Naive B cell (primary cell): ENCODE measurements at places on chromosomes 6 and 20.
A peak's percentile ranks its signal among the peaks of the same experiment; 100 is the strongest.

DNA sequence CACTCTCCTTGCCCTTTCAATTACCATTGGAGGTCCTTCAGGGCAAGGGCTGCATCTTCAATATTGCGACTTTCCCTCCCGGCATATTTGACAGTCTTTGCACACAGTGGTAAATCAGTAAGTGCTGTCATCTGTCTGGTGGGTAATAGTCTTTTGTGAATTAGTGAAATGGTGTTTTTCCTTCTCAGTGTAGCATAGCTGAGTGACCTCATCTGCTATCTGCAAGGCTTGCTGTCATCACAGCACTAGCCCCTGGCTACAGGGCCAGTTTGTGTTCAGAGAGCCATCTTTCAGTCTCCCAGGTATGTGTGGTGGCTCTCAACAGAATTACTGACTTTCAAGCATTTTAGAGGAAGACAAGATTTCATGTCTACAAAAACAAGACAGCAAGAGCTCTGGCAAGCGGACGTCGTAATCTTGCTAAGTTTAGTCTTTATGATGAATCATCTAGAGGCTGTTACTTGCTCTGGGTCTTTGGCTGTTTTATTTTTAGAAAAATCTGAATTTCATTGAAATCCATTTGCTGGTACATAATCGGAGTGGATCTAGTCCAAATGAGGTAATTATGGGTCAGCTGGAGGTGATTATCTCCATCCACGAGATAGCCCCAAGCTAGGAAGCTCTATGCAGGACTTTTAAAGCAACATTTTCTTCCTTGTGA, 528.9 kb downstream of the EPM2A start:
- DNase-seq, result no peak

- no peak for DNase-seq
These were observed 15.6 kb downstream of the GABRR2 start for GRCh38 chr6:89299466-89299850.

- no peak for DNase-seq
These were observed 14.4 kb upstream of the TREM2 start for GRCh38 chr6:41177287-41177686.

GRCh38 chr20:32510120-32510600, 75.0 kb downstream of the NOL4L start:
- no peak for DNase-seq

DNA sequence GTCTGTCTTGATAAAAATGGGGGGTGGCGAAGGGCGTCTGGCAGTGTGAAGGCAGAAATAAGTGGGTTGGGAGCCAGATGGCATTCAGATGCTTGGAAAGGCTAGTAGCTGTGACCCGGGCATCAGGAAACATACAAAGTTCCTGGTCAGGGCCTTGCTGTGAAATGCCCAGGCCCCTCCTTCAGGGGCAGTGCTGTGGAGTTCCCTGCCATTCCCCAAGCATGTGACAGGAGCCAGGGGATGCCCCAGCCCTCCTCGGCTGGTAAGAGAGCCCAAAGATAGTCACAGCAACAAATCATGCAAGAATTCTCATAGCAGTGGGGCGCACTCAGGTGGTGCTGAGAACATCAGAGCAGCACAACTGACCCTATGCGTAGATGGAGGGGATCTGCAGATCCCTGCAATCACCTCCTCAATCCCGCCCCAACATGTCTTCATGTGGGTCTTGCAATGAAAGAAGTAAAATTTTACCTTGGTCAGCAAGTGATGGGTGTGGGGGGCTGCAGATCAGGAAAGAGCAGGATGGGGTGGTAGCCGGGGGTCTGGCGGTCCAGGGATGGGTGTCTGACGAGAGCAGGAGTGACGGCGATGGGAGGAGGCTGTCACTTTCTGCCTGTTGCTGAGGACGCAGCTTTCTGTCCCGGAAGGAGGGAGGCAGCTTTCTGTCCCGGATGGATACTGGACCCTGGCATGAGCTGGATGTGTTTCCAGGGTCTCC, 39.5 kb downstream of the SLC22A1 start:
- DNase-seq, result no peak

DNA sequence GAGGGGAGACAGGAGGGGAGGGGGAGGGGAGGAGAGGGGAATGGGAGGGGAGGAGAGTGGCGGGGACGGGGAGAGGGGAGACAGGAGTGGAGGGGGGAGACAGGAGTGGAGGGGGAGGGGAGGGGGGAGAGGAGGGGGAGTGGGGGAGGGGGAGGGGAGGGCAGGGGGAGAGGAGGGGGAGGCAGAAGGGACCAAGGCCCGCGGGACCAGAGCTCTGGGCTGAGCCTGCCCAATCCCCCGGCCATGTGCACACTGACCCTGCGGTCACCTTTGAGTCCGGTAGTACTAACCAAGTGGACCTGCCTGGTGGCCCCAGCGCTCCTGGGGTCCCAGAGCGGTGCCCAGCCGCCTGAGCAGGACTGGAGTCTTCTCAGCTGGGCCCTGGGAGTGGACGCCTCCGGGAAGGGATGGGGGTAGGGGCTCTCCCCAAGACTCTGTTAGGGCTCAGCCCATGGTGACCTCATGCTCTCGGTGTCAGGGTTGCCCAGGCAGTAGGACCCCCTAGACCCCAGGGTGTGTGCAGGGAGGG, 471 bp upstream of the KCNQ2 start:
- no peak for DNase-seq

- DNase-seq, result no peak
These were observed 259.2 kb downstream of the DLL1 start for GRCh38 chr6:170031684-170032121.

DNA sequence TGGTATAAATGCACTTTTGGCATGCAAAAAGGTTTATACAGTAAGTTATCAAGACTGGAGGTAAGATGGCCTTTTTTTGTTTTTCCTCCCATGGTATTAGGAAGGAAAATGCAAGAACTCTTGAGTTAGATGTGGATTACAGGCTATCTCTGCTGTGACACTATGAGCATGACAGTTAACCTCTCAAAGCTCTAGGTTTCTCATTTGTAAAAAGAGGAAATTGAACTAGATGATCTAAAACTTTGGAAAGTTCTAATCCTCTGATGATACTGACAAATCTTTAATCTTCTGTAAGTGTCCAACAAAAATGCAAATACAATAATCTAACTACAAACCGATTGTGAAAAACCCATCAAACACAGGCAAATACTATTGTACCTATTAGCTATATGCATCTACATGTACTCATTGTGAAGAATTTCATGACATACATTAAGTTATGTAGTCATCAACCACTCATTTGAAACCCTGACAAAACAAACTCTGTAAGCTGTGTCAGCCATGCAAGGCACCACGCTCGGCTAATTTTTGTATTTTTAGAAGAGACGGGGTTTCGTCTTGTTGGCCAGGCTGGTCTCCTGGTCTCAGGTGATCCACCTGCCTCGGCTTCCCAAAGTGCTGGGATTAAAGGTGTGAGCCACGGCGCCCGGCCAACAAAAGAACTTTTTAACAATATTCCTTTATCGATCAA, 4.2 kb downstream of the CDK19 start:
- peak; percentile 29 for DNase-seq

- no peak for DNase-seq
These were observed 51.0 kb upstream of the TFAP2A start for GRCh38 chr6:10465629-10466499.

DNA sequence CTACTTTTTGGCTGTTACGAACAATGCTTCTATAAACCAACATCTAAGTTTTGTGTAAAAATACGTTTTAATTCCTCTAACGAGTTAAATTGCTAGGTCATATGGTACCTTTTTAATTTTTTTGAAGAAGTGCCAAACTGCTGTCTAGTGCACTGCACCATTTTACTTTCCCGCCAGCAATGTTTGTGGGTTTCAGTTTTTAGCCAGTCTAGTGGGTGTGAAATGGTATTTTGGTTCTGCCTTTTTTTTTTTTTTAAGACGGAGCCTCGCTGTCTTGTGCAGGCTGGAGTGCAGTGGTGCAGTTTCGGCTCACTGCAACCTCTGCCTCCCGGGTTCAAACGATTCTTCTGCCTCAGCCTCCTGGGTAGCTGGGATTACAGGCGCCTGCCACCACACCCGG, 34.1 kb upstream of the BAG2 start:
- no peak for DNase-seq

DNA sequence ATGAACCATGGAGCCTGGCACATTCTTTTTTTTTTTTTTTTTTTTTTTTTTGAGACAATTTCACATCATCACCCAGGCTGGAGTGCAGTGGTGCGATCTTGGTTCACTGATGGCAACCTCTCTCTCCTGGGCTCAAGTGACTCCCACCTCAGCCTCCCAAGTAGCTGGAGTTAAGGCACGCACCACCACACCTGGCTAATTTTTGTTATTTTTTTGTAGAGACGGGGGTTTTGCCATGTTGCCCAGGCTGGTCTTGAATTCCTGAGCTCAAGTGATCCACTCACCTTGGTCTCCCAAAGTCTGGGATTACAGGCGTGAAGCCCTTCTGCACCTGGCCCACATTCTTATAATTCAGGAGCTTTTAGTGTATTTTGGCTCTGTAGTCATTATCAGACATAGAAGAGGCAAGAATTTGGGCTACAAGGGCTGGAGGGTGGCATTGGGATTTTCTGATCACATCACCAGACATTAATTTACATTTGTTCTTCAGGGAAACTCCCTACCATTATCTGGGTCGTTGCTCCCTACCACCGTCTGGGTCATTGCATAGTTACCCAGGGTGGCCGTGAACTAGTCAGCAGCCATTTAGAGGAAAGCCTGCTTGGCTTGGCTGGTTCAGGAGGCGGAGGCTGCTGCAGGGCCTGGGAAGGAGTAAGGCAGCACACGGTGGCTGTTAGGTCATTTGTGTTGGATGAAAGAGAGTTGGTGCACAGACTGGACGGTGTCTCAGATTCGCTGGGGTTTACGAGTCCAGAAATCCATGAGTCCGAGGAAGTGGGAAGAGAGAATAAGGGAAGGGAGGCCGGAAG, 17.6 kb downstream of the ARID1B start:
- DNase-seq, result peak; percentile 21

DNA sequence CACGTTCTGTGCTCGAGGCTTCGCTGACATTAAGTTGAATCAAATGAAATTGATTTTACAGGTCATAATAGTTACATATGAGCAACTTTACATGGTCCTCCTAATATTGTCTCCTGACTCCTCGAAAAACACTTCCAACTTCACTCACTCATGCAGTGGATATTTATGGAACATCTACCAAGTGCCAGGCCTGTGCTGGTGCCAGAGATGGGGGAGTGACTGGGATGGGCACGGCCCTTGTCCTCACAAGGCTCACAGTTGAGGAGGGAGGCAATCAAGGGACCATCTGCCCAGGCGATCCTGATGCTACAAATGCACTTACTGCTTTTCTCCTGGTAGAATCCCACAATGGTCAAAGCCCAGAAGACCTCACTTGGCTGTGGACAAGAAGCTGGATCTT, 426.4 kb downstream of the PREX1 start:
- no peak for DNase-seq

DNA sequence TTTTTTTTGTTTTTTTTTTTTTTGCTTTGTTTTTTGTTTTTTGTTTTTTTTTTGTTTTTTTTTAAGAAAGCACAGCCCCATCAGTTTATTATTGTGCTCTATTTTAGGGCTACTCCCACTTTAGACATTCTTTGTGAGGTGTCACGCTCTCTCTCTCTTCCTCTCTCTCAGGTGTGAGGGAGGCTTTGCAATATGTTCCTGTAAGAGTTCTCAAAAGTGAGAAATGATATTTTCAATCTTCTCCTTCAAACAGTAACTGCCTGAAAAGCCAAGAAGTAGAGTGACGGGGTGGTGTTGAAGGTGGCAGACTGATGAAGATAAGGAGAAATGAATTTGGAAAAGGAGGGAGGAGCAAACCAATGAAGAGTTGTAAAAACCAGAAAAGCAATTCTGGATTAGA, 28.3 kb upstream of the HDAC2 start:
- DNase-seq, result no peak

DNA sequence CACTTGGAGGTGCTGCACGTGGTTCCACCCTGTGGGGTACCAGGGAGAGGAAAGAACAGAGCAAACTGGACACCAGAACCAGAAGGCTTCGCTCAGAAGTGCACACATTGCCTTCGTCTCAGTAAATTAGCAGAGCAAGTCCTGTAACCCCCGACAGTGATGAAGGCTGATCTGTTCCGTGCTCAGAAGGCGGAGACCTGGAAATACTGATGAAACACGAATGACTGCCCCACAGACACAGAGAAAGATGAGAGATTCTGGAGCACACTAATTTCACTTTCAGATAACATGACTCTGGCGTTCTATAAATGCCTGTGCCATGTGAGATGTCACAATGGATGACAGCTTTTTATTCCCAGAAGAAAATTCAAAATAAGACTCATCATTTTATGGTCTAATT, 44.2 kb upstream of the CCR6 start:
- no peak for DNase-seq

- DNase-seq, result no peak
These were observed 217.7 kb upstream of the LRFN2 start for GRCh38 chr6:40804905-40805304.

DNA sequence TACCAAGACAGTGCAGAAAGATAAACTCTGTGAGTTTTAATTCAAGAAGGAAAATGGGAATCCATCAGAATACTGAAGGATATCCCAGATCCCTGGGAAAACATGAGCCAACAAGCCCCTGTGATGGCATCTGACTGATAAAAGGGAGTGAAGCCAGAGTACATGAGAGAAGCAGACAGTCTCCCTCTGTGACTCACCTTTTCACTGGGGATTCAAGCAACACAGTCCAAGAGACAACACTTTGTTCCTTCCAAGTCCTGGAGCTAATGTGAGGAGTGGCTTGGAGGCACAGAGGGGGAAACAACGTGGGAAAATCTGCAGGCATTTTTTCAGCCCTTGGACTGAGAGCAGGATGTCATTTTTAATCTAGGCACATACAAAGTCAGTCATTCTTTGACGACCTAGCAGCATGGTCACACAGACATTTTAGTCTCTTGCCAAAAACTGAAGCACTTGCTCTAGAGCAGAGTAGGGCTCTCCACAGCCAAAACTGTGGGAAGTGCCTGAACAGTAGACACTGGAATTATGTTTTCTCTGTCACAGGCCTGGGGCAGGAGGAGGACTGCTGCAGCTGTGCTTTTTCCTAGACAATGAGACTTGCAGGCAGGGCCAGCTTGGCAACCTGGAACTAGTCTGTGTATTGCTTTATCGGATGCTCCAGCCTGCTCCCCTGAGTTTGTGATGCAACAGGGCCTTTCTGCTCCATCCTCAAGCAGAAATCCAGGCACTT, 465.0 kb upstream of the GJE1 start:
- DNase-seq, result no peak

- no peak for DNase-seq
These were observed 263.6 kb downstream of the HACE1 start for GRCh38 chr6:104596091-104596490.

DNA sequence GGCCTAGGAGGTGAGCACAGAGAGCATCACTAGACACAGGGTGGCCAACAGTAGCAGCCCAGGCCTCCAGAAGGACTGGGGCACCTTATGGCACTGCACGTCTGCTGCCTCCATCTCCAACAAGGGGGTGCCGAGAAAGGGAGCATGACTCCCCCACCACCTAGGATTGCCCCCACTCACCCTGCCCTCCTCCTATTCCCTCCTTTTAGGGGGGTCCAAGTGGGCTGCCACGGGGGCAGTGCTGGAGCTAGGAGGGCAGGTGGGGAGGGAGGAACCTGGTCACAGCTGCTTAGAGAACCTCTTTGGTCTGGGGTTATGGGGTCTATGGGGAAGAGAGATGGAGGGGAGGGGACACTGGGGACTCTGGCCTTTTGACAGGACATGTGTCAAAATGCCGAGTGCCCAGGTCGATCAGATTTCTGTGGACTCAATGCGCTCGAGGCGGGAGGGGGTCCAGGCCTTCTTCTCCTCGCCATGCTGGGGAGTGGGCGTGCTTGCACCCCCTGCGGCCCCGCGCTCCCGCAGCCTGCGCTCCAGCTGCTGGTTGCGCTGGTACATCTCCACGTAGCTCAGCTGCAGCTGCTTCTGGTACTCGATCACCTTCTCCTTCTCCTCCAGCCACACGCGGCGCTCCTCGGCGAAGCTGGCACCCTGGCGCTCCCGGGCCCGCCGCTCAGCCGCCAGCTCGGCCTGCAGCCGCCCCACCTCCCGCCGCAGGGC, 4.5 kb upstream of the FASTKD5 start:
- DNase-seq, result no peak
